ENCODE measurements at places on chromosomes 4 and X.

DNA sequence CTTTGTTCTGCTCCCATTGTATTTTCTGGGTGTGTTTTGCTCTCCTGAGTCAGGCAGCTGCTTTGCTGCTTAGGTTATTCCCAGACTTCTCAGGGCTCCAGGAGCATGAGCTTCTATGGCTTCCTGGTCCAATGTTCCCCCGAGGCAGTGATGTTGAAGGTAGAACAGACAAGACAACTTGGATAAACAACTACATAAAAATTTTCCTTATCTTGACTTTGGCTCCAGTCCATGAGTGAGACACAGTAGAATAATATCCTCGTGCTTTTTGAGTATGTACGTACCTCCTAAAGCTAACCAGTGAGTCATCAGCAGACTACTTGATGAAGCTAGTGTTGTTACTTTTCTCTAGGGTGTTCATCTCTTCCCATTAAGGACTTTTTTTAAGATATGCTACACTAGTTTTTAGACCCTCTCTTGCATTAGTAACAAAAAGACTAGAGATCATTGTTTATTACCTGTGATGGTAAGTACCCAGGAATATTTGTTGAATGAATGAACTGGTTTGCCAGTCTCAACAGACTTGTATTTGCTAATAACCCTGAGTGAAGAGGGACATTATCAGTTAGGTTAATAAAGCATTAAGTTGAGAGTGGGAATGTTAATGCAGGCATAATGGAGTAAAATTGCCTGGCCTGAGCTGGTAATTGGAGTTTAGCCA is 131.9 kb downstream of the FHIP1A start:
- DNase-seq: peak; percentile 31

DNA sequence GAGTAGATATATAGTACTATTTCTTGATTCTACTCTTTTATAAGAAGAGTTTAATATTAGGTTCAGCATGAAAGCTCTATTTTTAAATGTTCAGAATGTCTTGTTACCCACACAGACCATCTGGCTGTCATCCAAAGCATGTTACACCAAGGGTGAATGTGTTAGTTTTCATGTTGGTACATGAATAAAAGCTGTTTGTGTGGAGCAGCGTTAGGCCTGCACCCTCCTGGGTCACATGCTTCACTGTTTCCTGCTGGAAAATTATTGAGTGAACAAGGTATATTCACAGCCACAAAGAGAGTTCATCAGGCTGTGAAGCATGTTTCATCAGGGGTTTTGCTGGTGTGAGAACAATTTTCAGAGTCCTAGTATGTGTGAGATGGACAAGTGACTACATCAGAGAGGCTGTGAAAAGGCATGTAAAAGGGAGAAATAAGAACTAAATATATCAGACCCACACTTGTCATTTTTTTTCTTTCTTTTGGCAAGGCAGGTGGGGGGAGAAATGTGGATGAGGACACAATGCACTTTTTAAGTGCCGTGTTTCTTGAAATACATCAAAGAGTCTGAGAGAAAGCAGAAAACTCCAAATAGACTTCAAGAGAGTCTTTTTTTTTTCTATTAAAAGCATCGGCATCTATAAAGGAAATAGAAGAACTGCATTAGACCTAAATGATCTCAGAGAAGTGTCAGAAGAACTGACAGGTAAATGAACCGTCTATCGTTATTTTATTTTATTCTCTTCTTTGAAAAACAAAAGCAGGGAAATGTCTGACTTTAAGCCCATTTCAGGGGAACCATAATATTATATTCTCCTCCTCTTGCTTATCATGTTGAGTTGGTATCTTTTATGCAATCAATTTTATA is 2429.7 kb downstream of the PCDH7 start:
- DNase-seq: no peak

GRCh38 chr4:178395798-178396197 is 953.6 kb upstream of the AGA start:
- DNase-seq: no peak

DNA sequence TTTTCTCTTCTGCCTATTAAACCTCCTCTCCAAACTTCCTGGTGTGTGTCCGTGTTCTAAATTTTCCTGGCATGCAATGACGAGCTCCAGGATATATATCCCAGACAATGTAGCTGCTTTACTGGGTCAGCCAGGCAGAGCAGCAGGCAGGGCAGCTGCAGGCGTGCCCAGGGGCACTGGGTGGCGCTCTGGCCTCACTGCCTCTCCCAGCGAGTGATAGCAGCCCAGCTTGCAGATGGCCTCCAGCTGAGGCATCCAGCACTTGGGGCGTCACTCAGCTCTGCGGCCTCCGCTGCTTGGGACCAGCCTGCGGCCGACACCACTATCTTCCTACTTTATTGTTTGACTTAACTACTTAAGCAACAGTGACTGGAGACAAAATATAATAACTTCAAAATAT is 23.0 kb upstream of the UBA6 start:
- DNase-seq: no peak

Data from mucosa of gallbladder (tissue), 1 donor.